ENCODE measurements at places on chromosomes 2 and 18.

- no peak for DNase-seq
Observed at GRCh38 chr18:6079406-6079805, 184.1 kb upstream of the TMEM200C start.

- no peak for DNase-seq
Observed at GRCh38 chr18:59054496-59055287, 85.0 kb upstream of the SEC11C start.

GRCh38 chr18:73254564-73254963, 386.8 kb upstream of the NETO1 start:
- no peak for DNase-seq

GRCh38 chr2:148565272-148565894, 79.2 kb upstream of the EPC2 start:
- DNase-seq = no peak

DNA sequence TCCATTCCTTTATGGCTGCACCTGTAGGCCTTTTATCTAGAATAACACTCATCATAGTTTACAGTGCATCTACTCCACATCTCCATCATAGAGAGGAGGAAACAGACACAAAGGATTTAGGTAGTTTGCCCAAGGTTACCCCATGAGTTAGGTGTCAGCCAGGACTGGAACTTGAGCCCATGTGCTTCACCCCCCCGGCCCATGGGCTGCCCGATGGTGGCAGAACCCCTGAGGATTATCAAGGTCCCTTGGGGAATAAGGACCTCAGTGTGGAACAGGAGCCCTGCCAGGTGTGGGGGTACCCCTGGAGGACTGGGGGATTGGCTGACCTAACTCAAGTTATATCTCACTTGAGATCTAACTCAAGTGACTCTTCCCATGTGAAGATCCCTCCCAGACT, 146.3 kb upstream of the OTX1 start:
- no peak for DNase-seq

GRCh38 chr18:37272841-37273240, 292.8 kb downstream of the CELF4 start:
- DNase-seq = no peak

GRCh38 chr2:147469471-147469870, 375.4 kb upstream of the ACVR2A start:
- no peak for DNase-seq

- DNase-seq = no peak
Observed at GRCh38 chr2:31284107-31284506, 50.2 kb downstream of the EHD3 start.

DNA sequence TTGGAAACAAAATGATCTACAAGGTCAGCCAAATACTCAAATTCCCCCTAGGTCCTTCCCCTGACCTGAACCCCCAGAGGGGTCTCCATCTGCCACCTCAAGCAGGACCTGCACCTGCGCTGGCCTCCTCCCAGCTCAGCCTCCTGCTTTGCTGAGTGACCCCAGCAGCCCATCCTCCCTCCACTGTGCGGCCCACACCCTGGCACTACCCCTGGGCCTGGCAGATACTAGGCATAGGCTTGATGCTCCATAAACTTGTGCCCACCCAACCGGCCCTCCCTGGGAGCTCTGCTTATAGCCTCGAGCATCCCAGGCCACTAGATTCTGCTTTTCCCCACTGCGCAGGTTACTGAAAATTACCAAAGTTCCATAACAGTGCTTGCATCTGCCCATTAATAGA, 156.2 kb downstream of the HDAC4 start:
- DNase-seq = no peak

- DNase-seq = no peak
Observed at GRCh38 chr2:51710222-51710621, 678.3 kb upstream of the NRXN1 start.

- DNase-seq = peak; percentile 68
Observed at GRCh38 chr2:8680822-8681760, 765 bp upstream of the ID2 start.

- DNase-seq = no peak
Observed at GRCh38 chr2:129610766-129611165, 368.7 kb upstream of the RAB6C start.

DNA sequence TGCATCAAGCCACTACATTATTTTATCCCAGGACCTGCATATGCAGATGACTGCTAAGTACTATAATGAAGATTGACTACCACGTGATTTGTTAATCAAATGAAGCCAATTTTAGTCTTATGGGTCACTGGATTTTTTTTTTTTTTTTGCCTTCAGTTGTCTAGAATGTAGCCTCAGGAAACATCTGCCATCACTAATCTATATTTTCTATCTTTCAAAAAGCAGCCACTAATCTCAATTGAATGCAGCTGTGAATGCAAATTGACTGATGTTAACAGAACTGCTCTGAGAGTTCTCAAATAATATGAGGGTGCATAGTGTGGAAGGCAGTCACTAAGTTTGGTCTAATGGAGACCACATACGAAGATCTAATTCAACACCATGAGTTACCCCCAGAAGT, 106.3 kb downstream of the ABCA12 start:
- DNase-seq = no peak

GRCh38 chr2:205273148-205273547, 409.2 kb upstream of the NRP2 start:
- DNase-seq = no peak

- DNase-seq = no peak
Observed at GRCh38 chr2:63926815-63927214, 85.1 kb downstream of the UGP2 start.

- DNase-seq = no peak
Observed at GRCh38 chr18:2657788-2658458, 2.4 kb downstream of the SMCHD1 start.

- no peak for DNase-seq
Observed at GRCh38 chr2:141639809-141640208, 491.0 kb downstream of the LRP1B start.

DNA sequence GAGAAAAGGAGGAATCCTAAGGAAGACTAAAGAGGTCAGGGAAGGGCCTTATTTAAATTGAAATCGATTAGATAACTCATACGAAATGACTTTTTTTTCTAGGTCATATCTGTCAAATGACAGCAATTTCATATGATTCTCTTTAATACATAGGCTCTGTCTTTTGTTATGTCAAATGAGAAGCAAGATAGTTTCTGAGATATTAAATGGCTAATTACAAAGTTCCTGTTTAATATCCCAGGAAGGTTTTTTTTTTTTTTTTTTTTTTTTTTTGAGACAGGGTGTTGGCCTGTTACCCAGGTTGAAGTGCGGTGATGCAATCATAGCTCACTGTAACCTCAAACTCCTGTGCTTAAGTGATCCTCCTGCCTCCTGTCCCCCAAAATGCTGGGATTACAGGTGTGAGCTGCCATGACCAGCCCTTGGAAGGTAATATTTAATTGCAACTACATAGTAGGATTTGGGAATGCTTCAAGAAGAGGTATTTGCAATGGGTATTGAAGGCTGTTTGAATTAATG, 48.0 kb upstream of the RMND5A start:
- no peak for DNase-seq

DNA sequence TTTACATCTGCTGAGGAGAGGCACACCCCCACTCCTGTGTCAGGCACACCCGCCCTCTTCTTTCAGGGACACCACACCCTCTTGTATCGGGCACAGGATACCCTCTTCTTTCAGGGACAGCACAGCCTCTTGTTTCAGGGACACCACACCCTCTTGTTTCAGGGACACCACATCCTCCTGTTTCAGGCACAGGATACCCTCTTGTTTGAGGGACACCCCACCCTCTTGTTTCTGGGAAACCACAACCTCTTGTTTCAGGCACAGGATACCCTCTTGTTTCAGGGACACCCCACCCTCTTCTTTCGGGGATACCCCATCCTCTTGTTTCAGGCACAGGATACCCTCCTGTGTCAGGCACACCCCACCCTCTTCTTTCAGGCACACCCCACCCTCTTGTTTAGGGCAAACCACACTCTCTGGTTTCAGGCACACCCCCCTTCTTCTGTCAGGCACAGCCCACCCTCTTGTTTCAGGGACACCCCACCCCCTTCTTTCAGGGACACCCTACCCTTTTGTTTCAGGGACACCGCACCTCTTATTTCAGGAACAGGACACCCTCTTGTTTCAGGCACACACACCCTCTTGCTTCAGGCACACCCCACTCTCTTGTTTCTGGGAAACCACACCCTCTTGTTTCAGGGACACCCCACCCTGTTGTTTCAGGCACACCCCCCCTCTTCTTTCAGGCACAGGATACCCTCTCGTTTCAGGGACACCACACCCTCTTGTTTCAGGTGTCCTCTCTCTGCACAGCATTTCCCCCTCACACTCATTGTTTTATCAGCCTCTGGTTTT, 96.2 kb downstream of the TPO start:
- DNase-seq = no peak

- no peak for DNase-seq
Observed at GRCh38 chr2:132366421-132367180, 50.0 kb upstream of the GPR39 start.

DNA sequence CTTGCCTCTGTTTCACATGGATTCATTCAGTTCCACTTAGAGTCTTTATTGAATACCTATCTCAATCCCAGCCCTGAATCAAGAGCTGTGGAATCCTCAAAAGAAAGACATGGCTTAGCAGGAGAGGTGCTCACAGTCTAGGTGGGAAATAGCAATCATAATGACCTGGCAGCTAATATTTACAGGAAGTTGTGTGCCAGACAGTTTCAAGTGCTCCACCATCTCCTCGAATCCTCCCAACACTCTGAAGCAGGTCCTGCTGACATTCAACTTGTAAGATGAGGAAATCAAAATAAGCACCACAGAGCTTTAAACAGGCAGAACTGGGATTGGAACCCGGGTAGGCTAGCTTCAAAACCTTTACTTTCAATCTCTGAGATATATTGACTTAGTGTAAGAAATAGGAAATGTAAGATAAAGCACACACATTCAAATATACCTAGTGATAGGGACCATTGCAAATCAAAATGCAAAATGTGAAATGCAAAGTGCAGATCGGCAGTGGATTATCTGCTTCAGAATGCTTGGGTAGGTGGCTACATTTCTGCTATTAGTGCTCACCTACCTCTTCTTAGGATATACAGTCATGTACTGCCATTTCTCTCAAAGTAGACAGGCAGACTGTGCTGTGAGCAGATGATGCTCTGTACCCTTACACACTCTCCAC, 182.0 kb downstream of the PRKCE start:
- no peak for DNase-seq

GRCh38 chr18:9575558-9575957, 38.8 kb downstream of the PPP4R1 start:
- DNase-seq = no peak

- no peak for DNase-seq
Observed at GRCh38 chr18:76369791-76370190, 125.3 kb downstream of the ZNF516 start.

- DNase-seq = no peak
Observed at GRCh38 chr2:235263205-235264120, 230.4 kb upstream of the AGAP1 start.

DNA sequence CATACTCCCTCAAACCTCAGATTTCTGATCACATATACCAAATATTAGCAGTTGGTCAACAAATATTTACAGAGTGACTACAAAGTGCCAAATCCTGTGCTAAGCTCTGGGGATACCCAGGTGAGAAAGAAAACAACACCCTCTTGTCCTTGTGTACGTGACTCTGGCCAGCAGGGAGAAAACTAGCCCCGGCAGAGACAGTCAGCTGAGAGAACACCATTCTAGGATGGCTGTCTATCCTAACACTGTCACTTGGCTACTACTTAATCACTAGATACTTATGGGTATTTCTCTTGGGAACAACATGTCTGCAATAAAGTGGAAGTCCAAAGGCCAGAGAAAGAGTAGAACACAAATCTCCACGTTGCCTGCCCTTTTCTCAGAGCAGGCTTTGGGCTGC, 57.9 kb upstream of the CD226 start:
- no peak for DNase-seq

DNA sequence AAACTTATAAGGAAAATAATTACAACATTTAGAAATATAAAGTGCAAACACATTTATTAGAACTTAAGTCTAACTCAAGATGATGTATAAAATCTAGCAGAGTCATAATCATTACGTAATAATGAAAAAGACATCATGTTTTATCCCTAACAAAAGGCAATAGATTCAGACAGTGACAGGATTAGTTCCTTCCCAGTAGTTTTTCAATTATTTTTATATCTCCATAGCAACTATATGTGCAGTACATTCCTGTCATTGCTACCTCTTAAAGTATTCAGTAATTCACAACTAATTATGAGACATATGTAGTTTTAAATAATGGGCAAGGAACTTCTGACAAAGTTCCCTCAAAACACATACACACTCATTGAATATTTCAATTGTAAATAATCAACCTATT, 687.9 kb downstream of the CCDC85A start:
- no peak for DNase-seq

DNA sequence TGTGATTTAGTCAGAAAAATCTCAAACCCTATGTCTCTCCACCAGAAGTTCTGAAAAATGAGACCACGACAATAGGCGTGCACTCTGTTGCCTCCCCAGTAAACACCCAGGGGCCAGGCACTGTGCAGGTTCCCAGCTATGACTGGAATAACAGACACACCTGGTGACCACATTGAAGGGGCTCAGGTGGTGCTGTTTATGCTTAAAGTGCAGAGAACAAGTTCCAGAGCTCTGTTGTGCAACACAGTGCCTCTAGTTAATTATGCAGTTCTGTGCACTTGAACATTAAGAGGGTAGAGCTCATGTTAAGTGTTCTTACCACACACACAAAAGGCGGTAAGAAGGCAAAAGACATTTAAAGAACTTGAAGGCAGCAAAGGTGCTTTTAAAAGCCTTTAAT, 52.6 kb upstream of the AFF3 start:
- no peak for DNase-seq

- no peak for DNase-seq
Observed at GRCh38 chr18:67590571-67591141, 74.1 kb upstream of the DSEL start.

DNA sequence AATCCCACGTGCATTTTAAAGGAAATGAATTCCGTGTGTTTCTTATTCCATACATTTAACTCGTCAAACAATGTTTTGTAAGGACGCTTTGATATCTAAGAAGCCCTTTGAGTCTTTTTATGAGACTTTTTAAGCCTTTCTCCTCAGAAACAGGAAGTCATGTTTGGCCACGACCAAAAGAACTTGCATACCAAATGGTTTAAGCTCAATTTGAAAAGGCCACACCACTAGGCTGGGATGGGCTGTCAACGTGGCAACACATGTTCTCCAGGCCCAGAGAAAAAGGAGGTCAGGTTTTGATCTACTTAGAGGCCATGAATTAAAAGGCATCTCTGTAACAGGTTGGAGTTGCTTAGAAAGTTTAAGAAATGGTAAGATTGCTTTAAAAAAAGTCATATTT, 441.8 kb downstream of the CMPK2 start:
- DNase-seq = no peak

DNA sequence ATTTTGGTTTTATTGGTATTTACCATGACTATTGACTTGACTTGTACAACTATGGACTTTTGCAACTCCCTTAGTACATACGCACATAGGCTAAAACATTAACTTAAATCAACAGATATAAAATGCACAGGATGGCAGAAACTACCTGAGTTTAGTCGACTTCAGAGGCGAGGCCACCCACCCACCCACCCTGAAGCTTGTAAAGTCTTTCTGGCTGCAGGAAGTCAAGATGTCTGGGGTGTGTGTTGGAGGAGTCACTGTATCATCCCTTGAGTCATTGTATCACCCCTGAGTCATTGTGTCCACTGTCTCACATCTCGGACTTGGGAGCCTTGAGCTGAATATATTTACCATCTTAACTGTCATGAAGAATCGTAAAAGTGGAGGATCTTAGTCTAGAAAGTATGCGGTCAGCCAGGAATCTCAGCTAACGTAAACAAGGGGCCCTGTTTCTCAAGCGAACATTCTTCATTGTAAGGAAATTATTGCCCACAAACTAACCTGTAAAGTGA, 140.0 kb upstream of the ST6GAL2 start:
- no peak for DNase-seq

Data from stimulated activated CD8-positive, alpha-beta memory T cell treated with anti-CD3 and anti-CD28 coated beads, Interleukin-7, amount 100 ng/mL, for 24 hours (primary cell).